ENCODE measurements at places on chromosomes 3 and 15.

DNA sequence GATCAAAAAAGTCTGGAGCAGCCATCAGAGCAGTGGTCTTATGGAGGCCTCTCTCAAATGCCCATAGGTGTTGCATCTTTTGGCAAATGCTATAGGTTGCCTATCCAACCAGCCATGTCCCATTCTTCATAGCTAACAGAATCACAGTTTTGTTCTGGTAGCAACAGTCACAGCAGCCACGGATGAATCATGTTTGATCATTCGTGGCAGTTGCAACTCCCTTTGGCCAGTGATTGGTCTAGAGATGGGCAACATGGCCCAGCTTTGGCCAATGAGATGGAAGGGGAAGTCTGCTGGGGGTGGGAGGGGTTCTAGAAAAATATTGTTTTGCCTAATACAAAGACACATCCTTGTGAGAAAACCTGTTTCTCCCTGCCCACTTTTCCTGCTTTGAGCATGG, 50.3 kb upstream of the PPP2R3A start:
- DNase-seq: no peak

DNA sequence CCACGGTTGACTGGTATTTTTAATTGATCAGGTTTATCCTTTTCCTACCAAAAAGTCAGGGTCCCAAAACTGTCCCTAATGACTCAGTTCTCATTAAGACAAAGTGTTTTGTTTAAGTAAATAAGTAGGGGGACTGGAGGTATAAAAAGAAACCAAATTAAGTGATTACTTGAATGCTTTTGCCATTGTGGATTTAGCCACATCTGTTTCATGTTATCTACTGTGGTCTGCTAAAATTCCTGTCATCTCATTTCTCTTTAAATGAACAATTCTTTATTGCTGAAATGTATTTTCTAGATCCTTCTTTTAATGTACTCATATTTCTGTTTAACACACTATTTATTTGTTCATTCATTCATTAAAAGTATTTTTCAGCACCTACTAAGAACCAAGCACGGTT, 625.9 kb upstream of the ADAMTS9 start:
- DNase-seq: no peak

- DNase-seq: no peak
These were observed 154.4 kb downstream of the XXYLT1 start for GRCh38 chr3:195116407-195117185.

GRCh38 chr15:61639491-61639890, 410.4 kb upstream of the RORA start:
- DNase-seq: no peak

DNA sequence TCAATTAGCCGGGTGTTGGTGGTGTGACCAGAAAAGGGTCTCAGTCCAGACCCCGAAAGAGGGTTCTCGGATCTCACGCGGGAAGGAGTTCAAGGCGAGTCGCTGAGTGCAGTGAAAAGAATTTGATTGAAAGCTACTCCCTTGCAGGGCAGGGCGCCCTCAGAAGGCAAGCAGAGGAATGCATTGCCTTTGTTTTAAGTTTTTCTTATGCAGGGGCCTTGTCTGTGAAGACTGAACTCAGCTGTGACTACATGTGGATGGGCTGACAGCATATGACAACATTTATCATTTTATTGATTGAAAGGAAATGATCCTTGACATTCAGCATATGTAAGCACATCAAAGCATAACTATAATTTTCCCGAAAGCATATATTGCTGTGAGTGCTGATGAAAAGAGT, 11.8 kb downstream of the CPN2 start:
- DNase-seq: no peak

GRCh38 chr3:106398891-106399600, 530.2 kb upstream of the CBLB start:
- DNase-seq: no peak

DNA sequence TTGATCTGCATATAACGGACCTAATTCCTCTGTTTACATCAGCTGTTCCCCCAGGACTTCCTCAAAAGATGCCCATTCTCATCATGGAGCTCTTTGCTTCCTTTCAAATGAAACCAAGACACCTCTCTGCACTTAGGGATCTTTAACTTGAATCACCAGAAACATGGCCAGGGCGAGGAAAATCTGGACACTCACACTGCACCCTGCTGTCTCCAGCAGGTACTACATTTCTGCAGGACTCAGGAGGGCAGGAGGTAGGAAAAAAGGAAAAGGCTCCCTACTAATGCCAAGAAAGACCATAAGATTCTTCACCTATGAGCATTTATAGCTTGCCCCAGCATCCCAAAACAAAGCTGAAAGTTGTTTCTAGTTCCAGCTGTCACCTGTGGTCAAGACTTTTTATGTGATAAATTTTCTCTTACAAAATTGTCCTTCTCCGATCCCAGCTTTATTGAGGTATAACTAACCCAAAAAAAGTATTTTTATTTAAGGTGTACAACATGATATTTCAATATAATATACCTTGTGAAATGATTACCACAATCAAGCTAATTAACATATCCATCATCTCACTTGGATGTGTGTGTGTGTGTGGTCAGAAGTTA, 87.3 kb upstream of the C15orf61 start:
- peak; percentile 6 for DNase-seq

DNA sequence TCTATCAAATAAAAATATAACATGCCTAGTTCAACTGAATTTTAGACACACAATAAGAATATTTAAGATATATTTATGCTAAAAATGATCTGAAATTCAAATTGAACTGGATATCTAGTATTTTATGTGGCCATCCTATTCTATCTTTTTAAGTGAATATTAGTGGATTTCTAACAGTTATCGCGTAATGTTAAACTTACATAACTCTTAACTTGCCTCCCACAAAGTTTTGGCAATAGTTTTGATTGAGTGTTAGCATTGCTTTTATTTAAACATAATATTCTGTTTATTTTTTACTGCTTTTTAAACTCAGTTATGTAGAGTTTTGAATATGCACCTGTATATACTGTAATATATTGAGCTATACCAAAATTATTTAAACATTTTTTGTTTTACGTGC, 1279.5 kb downstream of the OTOL1 start:
- no peak for DNase-seq

- no peak for DNase-seq
These were observed 55.4 kb downstream of the ATG7 start for GRCh38 chr3:11327619-11328018.

DNA sequence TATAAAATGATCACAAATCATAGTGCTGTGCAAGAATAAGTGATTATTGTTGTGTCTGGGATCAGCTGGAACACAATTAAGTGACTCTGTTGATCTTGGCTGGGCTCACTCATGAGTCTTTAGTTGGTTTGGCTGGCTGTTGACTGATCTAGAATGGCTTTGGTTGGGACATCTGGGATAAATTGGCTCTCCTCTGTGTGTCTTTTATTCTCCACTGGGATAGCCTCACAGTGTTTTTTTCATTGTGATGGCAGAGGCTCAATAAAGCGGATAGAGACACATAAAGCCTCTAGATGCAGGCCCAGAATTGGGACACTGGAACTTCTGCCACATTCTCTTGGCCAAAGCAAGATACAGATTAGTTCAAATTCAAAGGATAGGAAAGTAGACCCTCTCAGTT, 735.6 kb downstream of the PDCD6IP start:
- no peak for DNase-seq

All from T-helper 1 cell (primary cell).